ENCODE measurements at places on chromosomes 6 and 20.

DNA sequence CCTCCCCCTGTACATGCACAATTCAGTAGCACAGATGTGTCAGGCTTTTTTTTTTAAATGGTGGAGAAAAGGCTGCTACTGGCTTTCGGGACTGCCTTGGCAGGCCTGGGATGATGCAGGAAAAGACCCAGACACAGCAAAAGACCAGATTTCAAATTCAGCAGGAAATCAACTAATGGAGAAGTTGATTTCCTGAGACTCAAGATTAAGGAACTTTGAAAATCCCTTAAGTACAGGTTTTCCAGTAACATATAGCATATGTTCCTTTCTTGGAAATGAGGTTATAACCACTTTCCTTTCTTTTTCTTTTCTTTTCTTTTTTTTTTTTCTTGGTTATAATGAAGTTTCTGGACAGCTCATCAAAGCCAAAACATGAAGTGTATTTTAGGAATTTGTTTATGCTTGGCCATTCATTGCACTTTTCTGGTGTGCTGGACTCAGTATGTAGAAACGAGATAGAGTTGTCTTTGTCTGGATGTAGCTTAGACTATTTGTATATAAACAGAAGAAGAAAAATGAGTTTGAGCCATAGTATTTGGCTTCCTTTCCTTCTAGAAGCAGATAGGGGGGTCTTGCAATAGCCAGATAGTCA is 119.4 kb downstream of the SASH1 start:
- DNase-seq, result no peak

- peak; percentile 42 for DNase-seq
These were observed 586.8 kb downstream of the RFPL4B start for GRCh38 chr6:112933947-112934346.

- DNase-seq, result no peak
These were observed 19.3 kb downstream of the SIRT5 start for GRCh38 chr6:13593720-13594119.

DNA sequence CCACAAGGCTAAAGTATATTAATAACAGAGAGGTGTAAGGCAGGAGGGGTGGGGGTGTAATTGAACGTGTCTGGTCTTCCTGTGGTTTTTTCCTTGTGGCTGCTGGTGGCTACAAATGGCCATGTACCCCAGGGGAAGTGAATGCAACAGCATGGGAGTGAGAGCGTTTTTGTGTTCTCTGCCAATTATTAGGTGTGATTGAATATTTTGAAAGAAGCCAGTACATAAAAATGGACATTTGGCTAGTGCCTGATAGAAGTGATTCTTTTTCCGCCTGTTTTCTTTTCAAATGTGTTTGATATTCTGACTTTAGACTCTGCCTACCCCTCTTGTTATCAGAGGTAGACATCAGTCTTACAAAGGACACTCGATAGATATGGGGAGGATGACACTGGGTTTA is 141.3 kb downstream of the PRL start:
- DNase-seq, result no peak

All from M059J (cell line).